LNCaP clone FGC (cell line): ENCODE measurements at places on chromosomes 3 and 15.

GRCh38 chr3:14823910-14824629 is 5.3 kb downstream of the FGD5 start:
- no peak for DNase-seq

DNA sequence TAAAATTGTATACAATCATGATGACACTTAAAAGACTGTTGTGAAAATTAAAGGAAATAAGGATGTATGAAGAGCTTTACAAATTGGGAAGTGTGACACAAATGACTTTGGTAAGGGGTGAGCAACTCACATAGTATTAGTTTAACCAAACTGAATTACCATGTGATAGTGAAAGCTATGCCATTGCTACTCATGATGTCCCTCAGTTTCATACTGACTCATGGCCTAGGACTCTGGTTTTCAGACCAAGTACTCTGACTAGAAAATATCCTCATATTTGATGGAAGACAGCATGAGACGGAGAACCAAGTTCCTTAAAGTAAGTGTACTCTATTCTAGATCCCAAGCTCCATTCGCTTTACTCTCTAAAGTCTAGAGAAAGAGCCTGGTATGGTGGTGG is 203.2 kb upstream of the ICE2 start:
- DNase-seq: no peak

- no peak for DNase-seq
Observed at GRCh38 chr15:42456971-42457370, 34.0 kb downstream of the ZNF106 start.

- no peak for DNase-seq
Observed at GRCh38 chr3:188529228-188529627, 375.3 kb downstream of the LPP start.

- DNase-seq: no peak
Observed at GRCh38 chr15:96888764-96889163, 558.3 kb downstream of the NR2F2 start.

GRCh38 chr15:40424483-40425115 is 16.2 kb upstream of the BAHD1 start:
- no peak for DNase-seq

DNA sequence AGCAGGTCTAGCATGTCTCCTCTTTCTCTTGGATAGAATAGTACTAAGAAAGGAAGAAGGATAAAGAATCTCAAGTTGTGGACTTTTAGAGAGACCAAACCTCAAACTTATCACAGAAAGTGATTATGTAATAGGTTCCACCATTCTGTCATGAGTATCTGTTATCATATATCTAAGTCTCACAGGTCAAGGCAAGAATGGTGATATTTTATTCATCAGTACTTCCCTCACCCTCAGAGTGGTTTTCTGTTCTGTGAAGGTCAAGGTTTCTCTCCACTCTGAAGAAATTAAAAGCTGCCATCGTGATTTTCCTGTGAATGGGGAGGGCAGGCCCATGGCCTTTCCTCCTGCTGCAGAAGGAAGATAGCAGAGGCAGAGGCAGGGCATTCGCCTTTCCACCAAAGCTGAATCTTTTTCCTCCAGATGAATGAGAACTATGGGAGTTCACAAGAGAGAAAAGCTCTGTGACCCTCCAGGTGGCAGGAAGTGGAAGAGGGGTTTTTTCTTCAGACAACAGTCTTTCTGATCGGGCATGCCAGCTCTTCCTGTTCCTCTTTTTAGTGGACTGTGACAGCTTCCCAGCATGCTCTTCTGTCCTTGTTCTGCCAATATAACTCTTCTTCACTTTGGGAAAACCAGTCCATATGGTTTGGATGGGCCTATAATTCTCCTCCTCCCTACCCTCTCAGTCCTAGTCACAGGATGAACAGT is 37.1 kb upstream of the CCK start:
- DNase-seq: no peak

- DNase-seq: no peak
Observed at GRCh38 chr3:193236599-193236998, 4.4 kb upstream of the PLAAT1 start.

DNA sequence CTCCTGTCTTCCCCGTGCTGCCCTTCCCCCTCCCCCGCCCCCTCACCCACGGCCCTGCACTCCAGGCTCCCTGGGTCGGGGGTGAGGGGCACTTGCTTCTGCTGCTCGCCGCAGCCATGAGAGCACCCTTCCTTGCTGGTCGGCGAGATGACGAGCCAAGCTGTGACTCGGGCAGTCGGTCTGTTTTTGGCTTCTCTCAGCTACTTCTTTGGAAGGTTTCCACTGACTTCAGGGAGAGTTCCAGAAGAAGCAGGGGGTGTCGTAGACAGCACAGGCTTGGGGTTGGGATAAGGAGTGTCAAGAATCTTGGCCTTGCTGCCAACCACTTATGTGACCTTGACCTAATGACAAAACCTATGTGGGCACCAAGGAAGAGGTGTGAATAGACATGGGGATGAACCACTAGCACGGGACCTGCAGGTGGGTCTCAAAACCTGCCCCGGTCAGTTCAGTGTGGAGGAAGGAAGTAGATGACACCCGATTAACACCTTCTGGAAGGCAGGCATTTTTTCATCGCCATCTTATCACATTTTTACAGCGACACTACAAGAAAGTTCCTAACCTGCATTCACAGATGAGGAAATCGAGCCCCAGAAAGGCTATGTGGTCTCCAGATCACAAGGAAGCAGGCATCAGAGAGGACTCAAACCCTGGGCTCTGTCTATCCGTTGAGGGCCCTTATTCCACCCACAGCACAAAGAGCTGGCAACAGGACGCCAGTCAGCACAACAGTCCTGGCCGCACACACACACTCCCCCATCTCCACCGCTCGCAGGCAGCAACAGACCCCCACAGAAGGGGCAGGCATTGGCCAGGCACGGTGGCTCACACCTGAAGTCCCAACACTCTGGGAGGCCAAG is 120.9 kb downstream of the LIPC start:
- no peak for DNase-seq
